KBM-7 (cell line): ENCODE measurements at places on chromosomes 13 and 19.

GRCh38 chr13:27770809-27771208 lies 21.5 kb upstream of the GSX1 start:
- peak; percentile 18 for DNase-seq

DNA sequence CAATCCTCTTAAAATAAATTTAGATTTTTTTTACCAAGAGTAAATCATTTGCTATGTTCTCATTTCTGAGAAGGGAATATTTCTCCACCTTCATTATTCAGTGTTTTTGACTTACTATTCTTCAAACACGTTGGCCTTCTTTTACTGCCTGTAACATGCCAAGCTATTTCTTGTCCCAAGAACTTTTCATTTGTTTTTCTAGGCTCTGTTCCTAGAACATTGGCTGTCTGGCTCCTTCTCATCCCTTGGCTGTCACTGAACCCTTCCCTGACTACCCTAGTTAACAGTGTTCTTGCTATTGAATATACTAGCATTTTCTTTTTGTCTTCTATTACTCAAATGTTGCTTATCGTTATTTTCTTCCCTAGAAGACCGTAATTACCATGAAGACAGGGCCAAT lies 248.1 kb downstream of the ITGBL1 start:
- no peak for DNase-seq

DNA sequence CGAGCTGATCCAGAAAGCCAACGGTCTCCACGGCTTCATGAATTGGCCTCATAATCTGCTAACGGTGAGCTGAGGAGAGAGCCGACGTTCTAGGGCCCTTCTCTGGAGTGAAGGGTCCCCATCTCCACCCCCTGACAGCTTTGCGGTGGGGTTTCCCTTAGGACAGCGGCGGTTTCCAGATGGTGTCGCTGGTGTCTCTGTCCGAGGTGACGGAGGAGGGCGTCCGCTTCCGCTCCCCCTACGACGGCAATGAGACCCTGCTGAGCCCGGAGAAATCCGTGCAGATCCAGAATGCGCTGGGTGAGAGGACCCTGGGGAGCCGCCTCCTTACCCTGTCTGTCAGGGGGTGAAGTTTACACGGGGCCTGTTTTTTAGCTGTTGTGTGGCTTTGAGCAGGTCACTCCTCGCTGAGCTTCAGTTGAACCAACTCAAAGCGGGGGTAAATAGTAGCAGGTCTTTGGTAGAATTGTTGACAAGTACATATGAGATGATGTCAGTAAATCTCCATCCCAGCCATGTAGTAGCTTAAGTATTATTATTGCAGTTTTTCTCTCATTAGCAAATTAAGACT lies 801 bp downstream of the QTRT1 start:
- DNase-seq: peak; percentile 74

DNA sequence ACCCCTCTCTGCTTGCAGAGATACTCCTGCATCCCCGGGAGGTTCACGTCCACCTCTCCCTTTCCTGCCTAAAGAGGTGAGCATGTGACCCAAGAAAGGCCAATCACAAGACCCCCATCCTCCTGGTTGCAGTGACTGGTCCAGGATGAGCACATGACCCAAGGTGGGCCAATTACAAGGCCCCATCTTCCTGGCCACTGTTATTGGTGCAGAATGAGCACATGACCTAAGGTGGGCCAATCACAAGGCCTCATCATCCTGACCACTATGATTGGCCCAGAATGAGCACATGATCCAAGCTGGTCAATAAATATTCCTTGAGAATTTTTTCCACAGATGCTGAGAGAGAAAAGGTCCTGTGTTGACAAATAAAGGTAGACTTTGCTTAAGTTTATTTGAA lies 350.7 kb downstream of the EFNB2 start:
- no peak for DNase-seq

DNA sequence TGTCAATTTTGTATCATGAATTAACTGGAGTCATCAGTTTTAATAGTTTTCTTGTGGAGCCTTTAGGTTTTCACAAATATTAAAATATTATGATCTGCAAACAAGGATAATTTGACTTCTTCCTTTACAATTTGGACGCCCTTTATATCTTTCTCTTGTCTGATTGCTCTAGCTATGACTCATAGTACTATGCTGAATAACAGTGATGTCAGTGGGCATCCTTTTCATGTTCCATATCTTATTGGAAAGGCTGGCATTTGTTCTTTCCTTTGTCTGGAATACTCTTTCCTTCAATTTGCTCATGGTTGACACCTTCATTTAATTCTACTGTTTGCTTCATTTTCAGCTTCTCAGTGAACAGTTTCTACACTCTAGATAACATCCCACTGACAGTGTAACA lies 1129.3 kb downstream of the SLITRK5 start:
- no peak for DNase-seq

DNA sequence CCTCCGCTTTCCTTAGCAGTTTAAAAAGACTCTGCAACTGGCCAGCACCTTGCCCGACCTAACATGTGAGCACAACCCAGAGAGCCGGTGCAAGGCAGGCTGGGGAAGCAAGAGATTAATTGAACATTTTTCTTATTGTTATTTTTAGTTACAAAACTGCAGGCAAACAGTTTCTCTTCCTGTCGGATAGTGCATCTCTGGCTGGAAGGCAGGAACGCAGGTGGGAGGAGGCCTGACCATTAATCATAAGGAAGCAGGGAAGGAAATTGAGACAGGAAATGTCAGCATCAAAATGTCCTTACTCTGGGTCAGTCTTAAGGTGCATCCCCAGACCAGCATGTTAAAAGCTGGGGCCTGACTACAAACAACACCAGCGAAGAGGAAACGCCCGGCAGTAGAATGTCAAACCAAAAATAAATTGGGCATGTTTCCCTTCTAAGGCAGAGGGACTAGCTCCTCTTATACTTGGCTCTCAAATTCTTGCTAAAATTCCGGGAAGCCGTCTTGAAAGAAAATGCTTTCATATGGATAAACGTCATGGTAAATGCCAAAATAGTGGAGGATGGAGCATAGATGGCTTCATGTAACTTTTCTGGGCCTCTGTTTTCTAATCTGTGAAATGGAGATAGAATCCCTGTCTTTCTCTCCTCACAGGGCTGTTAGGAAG lies 226.8 kb downstream of the RAP2A start:
- no peak for DNase-seq

- DNase-seq: no peak
These were observed 1.9 kb downstream of the RAB11B start for GRCh38 chr19:8392017-8392591.

GRCh38 chr19:29384656-29385055 lies 141.1 kb upstream of the VSTM2B start:
- DNase-seq: no peak

GRCh38 chr13:64801768-64802167 lies 2428.4 kb downstream of the PCDH9 start:
- no peak for DNase-seq

DNA sequence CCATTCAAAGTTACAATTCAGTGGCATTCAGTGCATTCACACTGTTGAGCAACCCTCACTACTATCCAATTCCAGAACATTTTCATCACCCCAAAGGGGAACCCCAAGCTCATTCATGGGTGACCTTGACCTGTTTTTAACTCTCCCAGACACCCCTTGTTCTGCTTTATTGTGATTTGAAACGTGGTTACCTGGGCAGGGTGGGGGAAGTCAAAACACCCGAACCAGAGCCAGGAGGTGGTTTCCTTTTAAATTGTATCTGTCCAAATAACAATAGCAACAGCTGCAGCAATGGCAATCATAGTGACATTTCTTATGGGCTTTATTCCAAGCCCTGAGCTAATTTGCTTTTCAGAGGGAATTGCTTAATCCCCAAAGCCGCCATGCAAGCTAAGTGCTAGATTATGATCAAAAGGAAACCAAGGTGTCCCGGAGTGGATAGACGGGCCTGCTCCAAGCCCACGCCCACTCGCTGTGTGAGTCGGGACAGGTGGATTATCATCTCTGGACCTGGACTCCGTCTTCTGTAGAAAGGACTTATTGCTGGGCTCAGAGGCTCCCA lies 6.1 kb downstream of the PTGIR start:
- no peak for DNase-seq

GRCh38 chr13:101916108-101916774 lies 463.8 kb downstream of the ITGBL1 start:
- no peak for DNase-seq

DNA sequence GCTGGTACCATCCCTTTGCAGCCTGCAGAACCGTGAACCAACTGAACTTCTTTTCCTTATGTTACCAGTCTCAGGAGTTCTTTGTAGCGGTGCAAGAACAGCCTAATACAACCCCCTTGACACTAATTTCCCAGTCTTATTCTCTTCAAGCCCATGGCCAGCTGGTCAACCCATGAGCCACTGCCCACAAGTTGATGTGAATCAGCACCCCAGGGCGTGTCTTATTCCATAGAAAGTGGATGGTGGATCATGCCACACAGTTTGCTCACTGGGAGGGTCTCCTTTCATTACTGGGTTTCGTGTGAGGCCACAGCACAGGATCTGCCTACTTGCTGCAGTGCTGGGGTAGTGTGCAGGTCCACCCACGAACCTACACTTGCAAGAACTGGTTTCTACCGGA lies 27.0 kb downstream of the TEX29 start:
- no peak for DNase-seq

DNA sequence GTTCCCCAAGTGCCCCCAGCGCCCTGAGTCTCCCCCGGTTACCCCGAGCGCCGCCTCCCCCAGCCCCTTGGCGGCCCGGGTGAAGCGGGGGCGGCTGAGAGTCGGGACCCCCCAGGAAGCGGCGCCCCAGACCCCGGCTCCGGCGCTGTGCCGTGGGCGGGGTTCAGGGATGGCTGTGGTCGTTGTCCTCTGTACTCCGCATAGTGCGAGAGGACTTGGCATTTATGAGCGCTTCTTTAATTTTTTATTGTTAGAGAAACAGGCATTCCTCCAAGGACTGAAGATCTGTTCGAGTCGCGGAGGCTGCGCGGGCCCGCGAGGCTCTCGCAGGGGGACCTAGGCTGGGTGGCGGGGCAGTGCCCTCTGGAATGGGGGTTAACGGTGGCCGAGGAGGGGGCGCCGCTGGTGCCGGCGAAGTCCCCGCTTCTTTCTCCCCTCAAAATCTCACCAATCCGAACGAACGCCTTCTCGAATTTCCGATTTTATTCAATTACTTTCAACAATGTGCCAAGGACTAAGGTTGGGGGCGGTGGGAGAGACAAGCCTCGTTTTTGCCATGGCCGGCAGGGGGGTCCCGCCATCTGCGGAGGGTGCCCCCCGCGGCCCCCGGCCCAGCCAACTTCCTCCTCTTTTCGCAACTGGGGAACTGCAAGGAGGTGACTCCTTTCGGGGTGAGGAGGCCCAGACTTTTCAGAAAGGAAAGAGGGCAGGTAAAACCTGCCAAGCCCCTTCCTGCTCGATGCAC lies 596 bp upstream of the GJB2 start:
- DNase-seq: peak; percentile 25

GRCh38 chr13:36356058-36356457 lies 9.9 kb upstream of the SPART start:
- DNase-seq: no peak

DNA sequence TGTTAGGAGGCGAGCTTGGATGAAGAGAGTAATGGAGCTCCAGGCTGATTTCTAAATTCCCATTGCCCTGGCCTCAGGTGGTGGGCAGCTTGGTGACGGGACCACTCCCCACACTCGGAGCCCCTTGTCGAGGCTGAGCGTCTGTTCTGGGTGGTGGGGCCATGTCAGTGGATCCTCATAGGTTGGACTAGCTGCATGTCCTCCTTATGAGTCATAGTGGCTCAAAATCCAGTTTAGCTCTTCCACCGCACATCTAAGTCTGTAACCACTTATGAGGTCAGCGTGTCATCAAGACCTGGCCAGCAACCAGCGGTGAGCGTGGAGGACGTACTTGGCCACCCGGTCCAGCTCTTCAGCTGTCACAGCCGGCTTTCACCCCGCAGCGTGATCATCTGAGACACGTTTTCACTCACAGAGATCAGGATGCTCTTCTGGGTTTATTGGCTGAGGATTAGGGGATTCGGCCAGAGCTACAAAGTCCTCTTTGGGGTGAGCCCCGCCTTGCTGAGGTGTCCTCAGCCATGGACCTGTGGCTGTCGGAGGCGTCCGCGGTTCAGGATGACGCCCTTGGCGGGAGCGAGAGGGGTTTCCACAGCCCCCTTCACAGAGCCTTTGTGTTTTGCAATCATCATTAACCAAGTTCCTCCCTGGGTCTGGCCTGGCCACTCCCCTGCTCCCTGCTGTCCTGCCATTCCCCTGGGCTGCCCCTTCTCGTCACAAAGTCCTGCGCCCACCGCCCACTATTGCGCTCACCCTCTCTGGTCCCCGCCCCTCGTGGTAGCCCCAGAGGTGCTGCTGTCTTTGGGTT lies 41.9 kb downstream of the ADPRHL1 start:
- no peak for DNase-seq

- no peak for DNase-seq
These were observed 104.7 kb downstream of the RGCC start for GRCh38 chr13:41562083-41562482.

- DNase-seq: no peak
These were observed 122.8 kb upstream of the KLF12 start for GRCh38 chr13:74256969-74257368.

- DNase-seq: no peak
These were observed 312.6 kb downstream of the SLITRK6 start for GRCh38 chr13:85486663-85487062.

DNA sequence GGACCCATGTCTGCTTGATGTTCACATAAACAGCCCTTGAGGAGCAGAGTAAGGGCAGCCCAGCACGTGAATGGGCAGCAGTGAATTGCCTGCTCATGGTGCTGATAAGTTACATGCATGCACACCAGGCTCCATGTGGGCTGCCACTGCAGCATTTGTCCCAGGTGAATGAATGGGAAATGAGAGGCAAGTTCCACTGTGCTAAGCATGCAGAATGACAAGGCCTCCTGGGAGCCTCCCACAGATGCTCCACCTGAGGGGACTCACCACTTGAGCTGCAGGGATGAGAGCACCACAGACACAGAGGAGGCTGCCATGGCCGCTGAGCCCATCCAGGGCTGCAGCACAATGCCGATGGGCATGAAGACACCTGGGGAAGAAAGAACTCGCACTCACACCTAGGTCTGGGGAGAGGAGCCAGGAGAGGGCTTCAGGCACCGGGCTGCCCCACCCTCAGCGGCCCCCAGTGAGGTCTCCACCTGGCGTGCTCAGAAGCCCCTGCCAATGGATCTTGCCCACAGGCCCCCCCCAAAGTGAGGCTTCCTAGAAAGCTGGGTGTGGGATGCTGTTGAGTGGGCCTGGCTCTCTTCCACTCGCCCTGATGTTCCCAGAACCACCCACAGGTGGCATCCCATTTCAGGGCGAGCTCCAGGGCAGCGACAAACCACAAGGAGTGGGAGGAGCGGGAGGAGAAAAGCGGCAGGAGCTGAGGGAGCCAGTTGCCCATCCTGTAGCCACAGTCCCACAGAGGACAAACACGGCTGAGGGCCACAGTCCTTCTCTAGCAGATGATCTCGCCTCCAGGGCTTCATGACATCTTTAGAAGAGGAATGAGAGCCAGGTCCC lies 73.8 kb downstream of the CCDC70 start:
- DNase-seq: peak; percentile 39

DNA sequence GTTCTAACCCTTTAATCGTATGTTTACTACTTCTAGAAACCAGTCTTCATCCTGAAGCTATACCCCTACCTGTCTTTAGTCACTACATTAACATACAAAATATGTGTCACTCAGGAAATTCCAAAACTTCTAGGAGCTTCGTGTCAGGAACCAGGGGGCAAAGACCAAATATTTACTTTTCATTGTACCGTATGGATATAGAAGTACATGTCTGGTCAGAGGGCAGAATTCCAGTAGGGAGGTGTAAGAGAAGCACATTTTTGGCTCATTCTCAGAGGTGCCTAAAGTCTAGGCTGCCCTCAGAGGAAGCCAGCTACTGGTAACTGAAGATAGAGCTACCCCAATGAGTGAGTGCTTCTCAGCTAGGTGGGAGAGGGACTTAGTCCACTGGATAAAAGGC lies 320.7 kb downstream of the DIAPH3 start:
- no peak for DNase-seq
